ENCODE measurements at places on chromosomes 4 and X.

GRCh38 chr4:78806943-78807460 lies 30.9 kb downstream of the BMP2K start:
- no peak for DNase-seq

- DNase-seq, result no peak
Observed at GRCh38 chrX:153400146-153401132, 711 bp downstream of the PNMA6E start.

DNA sequence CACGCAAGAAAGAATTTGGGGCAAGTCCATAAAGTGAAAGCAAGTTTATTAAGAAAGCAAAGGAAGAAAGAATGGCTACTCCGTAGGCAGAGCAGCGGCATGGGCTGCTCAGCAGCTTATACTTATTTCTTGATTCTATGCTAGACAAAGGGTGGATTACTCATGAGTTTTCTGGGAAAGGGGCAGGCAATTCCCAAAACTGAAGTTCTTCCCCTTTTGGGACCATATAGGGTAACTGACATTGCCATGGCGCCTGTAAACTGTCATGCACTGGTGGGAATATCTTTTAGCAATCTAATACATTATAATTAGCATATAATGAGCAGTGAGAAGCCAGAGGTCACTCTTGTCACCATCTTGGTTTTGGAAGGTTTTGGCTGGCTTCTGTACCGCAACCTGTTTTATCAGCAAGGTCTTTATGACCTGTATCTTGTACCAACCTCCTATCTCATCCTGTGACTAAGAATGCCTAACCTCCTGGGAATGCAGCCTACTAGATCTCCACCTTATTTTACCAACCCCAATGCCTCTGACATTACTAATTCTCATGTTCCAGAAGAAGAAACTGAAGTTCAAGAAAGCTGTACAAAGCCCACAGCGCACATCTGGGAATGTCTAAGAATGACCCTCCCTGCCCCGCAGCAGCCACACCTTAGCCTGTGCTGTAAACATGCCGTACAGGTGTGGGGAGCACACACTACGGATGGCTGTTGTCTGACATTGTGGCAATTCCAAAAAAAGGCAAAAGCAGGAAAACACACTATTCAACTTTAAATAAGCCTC lies 18.6 kb downstream of the RXFP1 start:
- no peak for DNase-seq

- no peak for DNase-seq
Observed at GRCh38 chr4:112379306-112379705, 82.1 kb downstream of the ALPK1 start.

DNA sequence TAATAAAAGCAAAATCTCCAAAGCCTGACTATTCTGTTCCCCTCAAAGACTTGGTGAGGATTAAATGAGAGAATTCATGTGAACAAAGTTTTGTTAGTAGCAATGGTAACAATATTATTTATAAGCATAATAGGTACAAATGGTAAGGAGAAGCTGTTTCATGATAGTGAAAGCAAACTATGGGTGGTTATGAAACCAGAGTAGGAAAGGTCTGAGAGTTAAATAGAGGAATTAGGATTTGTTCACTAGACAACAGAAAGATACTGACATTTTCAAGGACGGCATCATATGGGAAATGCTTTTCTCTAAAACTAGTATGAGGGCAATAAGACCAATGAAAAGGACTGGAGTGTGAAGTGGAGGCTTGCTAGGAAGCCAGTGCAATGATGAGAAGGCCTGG lies 128.6 kb upstream of the FTHL17 start:
- no peak for DNase-seq

DNA sequence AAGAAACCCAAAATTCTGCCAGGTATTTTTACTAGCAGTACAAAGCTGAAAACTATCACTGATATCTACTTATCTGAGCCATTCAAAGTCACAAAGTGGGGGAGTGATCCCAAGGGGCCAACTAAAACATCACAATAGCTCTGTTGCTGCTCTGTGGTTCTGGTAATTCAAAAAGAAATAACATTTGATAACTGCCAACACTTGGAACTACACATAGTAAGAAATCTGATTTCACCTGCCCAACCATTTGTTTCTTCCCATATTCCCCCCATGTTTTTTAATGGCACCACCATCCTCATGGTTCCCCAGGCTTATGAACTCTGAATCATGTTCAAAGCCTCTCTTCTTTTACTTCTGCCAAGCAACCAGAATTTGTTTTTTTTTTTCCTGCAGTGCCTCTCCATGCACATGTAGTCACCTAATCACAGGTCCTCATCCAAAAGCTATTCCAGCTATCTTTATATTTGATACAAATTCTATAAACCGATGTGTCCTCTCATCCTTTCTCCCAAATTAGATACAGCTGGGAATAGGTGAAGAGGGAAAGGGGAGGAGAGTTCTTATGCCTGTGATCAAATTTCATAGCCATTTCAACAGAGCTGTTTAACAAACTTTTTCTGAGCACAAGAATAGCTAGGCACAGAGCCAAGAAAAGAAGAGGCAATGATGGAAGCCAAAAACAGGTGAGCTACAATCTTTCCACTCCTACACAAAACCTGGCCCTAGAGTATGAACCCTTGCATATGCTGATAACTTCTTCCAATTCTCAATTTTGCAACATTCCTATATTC lies 7.7 kb downstream of the AMMECR1 start:
- DNase-seq, result no peak
